Stimulated activated CD8-positive, alpha-beta memory T cell treated with anti-CD3 and anti-CD28 coated beads, Interleukin-7, amount 100 ng/mL, for 1 hour (primary cell): ENCODE measurements at places on chromosomes 12 and 14.

DNA sequence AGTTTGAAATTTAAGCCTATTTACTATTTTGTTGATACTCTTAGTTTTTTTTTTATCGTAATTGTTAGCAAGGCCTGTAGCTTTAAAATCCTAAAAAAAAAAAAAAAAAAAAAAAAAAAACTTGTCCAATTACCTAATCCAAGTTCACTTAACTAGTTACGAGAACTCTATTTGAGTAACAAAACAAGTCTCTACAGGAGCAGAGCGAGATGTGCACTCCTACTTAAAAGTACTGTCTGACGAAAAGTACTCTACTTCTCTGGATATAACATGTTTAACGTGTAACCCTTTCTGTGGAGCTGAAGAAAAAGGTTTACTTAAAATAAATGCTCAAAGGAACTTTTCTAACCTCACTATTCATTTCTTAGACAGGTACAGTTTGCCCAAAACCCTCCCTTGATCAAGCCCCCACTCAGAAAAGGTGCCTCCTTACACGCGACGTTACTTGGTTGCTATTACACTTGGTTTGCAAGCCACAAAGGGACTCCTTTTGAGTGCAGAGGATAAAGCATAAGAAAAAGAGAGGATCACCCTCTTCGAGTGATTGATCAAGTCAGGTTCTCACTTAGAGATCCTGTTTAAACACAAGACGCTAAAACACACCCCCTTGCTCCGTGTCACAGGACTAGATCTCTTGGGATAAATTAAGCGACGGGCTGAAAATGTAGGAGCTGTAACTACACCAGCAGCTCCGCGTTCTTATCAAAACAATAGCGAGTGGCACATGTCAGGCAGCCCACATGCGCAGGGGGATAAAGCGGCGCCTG lies 2.2 kb downstream of the BAZ1A start:
- no peak for DNase-seq

GRCh38 chr12:39553476-39553875 lies 66.1 kb downstream of the ABCD2 start:
- no peak for DNase-seq

- no peak for DNase-seq
Measured at GRCh38 chr12:62919838-62920237, 15.1 kb downstream of the PPM1H start.

- DNase-seq: no peak
Measured at GRCh38 chr14:104387022-104388010, 192.2 kb upstream of the C14orf180 start.

- DNase-seq: no peak
Measured at GRCh38 chr12:71032933-71033332, 112.4 kb upstream of the PTPRR start.

DNA sequence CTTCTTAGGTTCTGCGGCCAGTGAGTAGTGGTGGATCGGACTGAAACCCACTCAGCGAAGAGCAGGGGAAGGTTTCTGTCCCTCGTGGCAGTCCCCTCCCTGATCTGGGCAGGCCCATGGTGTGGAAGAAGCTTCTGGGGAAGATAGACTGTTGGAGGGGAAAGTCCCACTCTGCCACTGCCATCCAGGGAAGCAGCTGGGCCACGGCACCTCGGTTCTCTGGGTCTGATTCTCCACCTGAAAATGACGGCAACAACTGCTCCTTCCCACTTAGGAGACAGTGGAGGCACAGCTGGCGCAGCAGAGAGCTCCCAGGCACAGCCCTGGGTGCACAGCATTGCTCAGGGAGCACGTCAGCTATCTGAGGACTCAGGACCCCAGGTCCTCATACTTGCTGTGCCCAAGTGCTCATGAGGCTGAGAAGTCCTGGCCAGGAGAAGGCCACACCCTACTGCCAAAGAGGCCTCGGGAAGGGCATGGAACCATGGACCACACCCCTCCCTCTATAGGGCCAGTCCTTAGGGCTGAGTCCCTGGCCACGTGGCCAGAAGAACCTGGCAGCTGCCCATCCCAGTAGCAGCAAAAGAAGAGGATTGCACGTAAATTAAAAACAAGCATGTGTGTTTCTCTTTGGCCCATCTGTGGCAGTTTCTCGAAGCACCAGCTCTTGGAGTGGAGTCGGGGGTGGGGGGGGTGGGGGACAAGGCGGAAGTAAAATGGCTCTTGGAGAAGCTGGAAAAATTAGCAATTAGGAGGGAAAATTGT lies 85.3 kb upstream of the BCL11B start:
- DNase-seq: no peak

DNA sequence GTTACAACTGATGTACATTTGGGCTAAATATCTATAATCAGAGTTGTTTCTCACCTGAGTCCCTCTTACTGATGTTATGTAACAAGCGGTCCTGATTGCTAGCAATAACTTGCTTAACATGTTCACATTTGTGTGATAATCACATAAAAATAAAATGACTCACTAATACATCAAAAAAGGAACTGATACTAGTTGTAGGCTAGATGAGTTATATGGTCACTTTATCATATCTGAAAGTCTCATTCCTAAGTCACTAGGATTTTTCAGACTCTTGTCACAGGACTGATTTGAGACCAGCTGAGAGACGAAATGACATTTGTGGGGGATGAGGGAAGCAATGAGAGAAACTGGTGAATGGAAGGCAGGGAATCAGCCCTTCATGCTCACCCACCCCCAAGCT lies 34.3 kb downstream of the NKX2-1 start:
- DNase-seq: no peak

- DNase-seq: no peak
Measured at GRCh38 chr12:39125566-39125965, 220.2 kb upstream of the CPNE8 start.

GRCh38 chr14:102474934-102475333 lies 34.6 kb downstream of the ANKRD9 start:
- no peak for DNase-seq

DNA sequence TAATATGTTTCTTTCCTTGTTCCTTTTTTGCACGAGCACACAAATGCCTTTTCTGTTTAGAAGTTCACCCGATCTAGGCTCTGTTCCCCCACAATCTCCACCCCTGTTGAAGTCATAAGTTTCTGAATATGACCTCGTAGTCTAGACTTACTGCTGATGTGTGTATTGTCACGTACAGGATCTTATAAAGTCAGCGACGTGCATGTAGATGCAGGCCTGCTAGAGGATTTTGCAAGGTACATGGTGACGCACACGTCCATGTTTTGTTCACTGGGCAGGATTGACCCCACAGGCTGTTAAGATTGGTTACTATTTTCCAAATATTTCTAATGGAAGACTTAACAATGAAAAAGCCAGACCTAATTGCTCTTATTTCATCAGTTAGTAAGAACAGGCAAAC lies 46.2 kb upstream of the CCDC91 start:
- DNase-seq: no peak

- DNase-seq: no peak
Measured at GRCh38 chr14:67863223-67863622, 43.6 kb downstream of the RAD51B start.

DNA sequence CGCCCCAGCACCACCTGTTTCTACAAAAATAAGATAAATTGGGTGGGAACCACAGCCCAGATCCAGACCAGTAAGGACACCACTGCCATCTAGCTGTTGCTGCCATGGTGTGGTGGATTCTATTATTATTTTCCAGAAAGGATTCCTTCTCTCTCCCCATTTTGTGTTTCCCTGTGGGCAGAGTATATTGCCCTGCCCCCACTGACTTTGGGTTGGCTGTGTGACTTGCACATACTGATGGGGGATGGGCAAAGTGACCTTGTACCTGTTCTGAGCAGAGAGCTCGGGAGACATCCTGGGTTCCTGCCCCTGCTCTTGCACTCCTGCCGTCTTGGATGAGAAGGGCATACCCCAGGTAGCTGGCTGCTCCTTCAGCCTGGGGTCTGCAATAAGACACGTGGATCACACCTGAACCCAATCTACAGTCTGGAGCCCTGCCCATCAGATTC lies 24.3 kb downstream of the MOAP1 start:
- DNase-seq: no peak

- DNase-seq: no peak
Measured at GRCh38 chr12:25993901-25994651, 35.6 kb downstream of the RASSF8 start.

DNA sequence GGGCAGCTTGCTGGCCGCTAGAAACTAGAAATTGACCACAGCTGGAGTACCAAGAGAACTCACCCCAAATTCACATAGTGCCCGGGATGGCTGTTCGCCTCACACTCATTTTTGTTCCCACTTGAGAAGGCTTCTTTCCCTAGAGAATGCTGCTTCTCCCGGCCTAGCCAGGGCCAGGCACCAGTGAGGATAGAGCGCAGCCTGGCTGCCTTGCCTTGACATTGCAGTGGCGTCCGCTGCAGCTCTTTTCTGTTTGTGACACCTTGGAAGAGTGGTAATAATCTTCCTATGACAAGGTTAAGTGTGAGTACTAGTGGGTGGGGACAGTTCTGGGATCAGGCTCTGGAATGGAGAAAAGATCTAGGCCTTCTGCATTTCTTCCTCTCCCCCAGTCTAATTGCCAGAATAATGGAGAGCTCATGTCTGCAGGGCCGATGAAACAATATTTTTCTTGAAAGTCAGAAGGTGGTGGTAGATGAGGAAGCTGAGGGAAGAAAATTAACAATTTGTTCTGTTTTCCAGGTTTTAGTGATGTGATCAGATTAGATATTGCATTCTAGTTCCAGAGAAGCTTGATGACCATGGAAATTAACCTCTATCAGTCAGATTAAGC lies 3.7 kb downstream of the TMEM253 start:
- DNase-seq: no peak

DNA sequence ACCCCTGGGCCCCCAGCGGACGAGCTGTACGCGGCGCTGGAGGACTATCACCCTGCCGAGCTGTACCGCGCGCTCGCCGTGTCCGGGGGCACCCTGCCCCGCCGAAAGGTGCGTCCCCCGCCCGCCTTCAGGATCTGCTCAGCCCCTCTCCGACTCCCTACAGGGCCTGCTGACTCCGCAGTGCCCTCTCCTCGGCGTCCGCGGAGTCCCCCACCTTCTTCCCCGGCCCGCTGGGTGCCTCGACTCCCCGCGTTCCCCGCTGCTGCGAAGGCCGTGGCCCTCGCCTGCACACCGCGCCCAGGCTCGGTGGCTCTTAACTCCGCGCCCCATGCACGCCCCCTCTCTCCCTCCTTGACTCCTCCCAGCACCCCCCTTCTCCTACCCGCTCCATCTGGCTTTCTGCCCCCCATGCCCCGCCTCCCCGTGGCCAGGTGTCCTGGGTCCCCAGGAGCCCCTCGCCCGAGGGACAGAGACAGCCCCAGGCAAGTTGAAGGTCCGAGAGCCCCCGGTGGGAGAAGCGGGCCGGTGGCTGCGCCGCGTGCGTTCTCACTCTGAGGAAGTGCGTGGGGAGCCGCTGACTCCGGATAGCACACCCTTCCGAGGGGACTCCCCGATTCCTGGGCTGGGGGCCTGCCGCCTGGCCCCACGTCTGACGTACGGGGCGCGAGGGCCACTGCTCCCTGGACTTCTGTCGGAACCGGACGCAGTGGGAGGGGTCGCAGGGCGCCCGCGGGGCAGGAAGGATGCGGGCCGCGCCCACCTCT lies 594 bp downstream of the TAMALIN start:
- DNase-seq: peak; percentile 12

DNA sequence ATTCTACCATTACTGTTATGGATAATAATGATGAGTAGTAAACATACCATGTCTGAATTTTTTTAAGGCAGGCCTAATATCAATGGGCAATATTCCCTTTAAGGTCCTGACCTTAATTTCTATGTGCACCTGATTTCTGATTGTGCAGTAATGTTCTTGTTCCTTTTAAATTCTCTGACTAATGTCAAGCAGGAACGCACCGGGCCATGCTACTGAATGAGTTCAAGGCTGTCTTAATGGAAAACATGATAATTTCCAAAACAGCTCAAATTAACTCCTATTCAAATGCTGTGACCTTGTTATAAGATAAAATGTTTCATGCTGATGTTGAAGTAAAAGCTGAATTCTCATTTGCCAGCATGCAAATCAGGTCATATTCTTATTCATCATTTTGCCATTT lies 6.8 kb downstream of the TAS2R46 start:
- DNase-seq: no peak

GRCh38 chr14:61489512-61489911 lies 168.1 kb downstream of the PRKCH start:
- no peak for DNase-seq

DNA sequence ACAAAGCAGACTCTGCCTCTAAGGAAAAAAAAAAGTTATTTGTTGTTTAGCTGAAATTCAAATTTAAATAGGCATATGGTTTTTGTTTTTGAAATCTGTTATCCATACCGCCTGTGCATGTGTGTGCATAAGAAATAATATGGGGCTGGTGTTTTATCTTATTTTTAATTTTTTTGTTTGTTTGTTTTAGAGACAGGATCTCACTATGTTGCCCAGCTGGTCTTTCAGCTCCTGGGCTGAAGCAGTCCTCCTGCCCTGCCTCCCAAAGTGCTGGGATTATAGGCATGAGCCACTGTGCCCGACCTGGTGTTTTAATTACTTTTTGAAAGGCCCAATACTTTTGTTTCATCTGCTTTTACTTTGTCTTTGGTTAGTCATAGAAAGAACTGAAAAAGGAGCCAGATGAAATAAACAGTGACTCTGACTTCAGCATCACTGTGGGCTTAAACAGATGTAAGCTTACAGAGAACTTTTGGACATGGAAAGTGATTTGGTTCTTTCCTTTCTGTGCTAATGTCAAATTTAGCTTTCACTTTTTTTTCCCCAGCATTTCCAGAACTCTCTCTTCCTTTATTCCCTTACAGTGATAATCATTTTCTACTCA lies 37.2 kb downstream of the SUPT16H start:
- DNase-seq: no peak

DNA sequence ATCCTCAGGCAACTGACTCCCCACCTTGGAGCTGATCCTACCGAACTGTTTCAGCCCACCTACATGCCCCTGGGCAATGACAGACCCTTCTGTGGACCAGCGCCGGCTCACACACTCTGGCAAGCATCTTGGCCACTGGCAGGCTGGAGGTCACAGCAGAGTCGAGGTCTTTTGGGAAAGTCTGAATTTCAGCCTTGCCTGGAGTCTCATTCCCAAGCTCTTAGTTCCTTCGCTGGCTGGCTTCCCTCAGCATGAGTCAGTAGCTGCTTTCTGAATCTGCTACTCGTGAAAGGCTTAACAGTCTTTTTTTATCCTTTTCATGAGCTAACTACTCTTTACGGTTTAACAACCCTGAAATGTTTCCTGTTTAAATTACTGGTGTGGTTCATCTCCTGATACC lies 44.5 kb downstream of the ASCL4 start:
- no peak for DNase-seq

DNA sequence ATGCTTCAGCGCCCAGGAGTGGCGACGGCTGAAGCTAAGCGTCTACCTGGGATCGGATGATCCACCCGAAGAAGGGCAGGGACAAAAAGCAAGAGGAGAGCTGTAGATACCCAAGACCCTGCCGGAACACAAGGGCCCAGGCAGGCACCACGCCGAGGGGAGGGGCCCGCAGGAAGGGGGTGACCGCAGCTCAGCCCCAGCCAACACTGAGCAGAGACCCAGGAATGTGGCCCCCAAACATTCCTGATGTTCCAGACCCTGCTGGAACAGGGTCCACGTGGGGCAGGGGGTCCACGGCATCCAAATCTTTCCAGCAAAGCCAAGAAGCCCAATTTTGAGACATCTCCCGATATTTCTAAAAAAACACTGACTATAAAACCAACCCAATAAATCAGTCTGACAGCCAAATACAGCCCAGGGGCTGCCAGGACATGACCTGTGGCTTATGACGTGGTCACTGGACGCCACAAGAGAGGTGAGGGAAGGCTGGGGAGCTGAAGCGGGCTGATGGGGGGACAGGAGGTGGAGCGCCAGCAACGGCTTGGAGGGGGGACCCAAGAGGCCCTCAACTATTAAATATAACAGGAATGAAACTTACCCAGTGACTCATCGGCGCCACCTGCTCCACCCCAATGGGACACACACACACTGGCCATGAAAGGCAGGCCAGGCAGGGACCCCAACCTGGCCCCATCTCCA lies 58.9 kb downstream of the NCOR2 start:
- no peak for DNase-seq
